Endodermal cell (in vitro differentiated cells): ENCODE measurements at places on chromosomes 1 and 21. TPM values are rescaled to one million over a fixed set of nuclear protein-coding genes. Genes with fewer than 3 reads are reported as not detected.

CRNN gene
- not detected in 3 replicates for total RNA-seq

CYP4A11 gene
- 0.62 to 2.1 TPM in 2 of 3 replicates, not detected in the other for total RNA-seq

GPATCH3 gene
- total RNA-seq, result 11.3 to 23.4 TPM (median 23.2 TPM) in 3 replicates

COL24A1 gene
- 0.94 to 1.0 TPM (median 0.95 TPM) in 3 replicates for total RNA-seq

SPRR1B gene
- total RNA-seq, result 1.1 TPM in 1 of 3 replicates, not detected in the others

LRRC53 gene
- total RNA-seq, result not detected in 3 replicates

LEMD1 gene
- total RNA-seq, result 9.5 and 13.5 TPM in 2 replicates

IFNGR2 gene
- total RNA-seq, result 55.1 to 62.1 TPM (median 60.7 TPM) in 3 replicates

BMP8A gene
- 0.66 TPM in 1 of 2 replicates, not detected in the other for total RNA-seq

PRAMEF20 gene
- not detected in 3 replicates for total RNA-seq

DIRAS3 gene
- 0.35 and 0.47 TPM in 2 replicates for total RNA-seq

CFAP141 gene
- not detected in 3 replicates for total RNA-seq

L1TD1 gene
- total RNA-seq, result 200 and 240 TPM in 2 replicates
